ENCODE measurements at places on chromosomes 4 and X. TPM values are rescaled to one million over a fixed set of nuclear protein-coding genes. Genes with fewer than 3 reads are reported as not detected.

PABPC1L2A gene
- not detected for total RNA-seq

LRIT3 gene
- total RNA-seq: 0.36 TPM

PNCK gene
- total RNA-seq: 1.8 TPM

PPP4R3C gene
- not detected for total RNA-seq

GPR34 gene
- total RNA-seq: not detected

Data from melanocyte of skin (primary cell).